ENCODE measurements at places on chromosomes 7 and 10. TPM values are rescaled to one million over a fixed set of nuclear protein-coding genes. Genes with fewer than 3 reads are reported as not detected.

GRCh38 chr7:92806496-92806895, 29.9 kb downstream of the CDK6 start:
- peaks cover 36% of the 10 kb centered on the region for H3K4me1 ChIP-seq
- no peaks in the 10 kb centered on the region for H3K36me3 ChIP-seq
- no peaks in the 10 kb centered on the region for H3K27me3 ChIP-seq
- DNase-seq: no peak
- H3K27ac ChIP-seq: no peak overlapping the region

DNA sequence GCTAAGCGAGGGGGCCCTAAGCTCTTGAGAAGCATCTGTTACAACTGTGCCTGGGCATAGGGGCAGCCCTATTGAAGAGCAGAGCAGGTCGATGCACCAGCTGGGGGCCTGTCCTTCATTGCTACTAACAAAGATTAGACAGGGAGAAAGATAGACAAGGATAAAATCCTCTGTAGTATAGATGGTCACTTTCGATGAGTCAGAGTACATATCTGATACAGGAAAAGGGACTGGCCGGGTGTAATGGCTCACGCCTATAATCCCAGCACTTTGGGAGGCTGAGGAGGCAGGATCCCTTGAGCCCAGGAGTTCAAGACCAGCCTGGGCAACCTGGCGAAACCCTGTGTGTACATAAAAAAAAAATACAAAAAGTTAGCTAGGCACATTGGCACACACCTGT, 13.6 kb downstream of the OPTN start:
- DNase-seq: no peak
- peaks cover 13% of the 10 kb centered on the region for H3K4me1 ChIP-seq
- H3K36me3 ChIP-seq: peaks cover 23% of the 10 kb centered on the region
- no peak overlapping the region for H3K27ac ChIP-seq
- H3K4me3 ChIP-seq: no peak overlapping the region

The CPN1 gene
- total RNA-seq: not detected

The SPDYE11 gene
- total RNA-seq: not detected

DNA sequence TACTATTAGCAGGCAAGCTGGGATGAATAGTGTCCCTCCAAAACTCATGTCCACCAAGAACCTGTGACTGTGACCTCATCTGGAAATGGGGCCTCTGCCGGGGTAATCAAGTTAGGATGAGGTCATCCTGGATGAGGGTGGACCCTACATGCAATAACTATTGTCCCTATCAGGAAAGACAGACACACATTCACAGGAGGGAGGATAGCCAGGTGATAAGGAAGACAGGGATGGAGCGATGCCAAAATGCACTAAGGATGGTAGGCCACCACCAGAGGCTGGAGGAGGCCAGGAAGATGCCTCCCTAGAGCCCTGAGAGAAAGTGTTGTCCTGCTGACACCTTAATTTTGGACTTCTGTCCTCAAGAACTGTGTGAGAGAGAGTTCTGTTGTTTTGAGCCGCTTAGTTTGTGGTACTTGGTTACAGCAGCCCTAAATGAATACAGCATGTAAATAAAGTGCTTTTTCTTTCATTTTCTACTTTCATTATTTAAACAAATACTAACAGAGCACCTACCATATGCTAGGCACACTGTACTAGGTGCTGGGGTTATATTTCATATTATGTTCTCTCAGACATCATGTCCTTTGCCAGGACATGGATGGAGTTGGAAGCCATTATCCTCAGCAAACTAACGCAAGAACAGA, 111.9 kb downstream of the USP6NL start:
- no peak overlapping the region for H3K4me3 ChIP-seq
- peaks cover 4% of the 10 kb centered on the region for H3K4me1 ChIP-seq
- H3K27ac ChIP-seq: no peak overlapping the region
- no peaks in the 10 kb centered on the region for H3K27me3 ChIP-seq
- DNase-seq: no peak
- H3K36me3 ChIP-seq: no peaks in the 10 kb centered on the region

- no peaks in the 10 kb centered on the region for H3K36me3 ChIP-seq
- no peaks in the 10 kb centered on the region for H3K27me3 ChIP-seq
- H3K4me3 ChIP-seq: no peak overlapping the region
- no peak overlapping the region for H3K27ac ChIP-seq
- DNase-seq: no peak
Observed at GRCh38 chr7:43779045-43779812, 20.7 kb downstream of the BLVRA start.

The ATOH7 gene
- total RNA-seq: not detected

- no peak overlapping the region for H3K4me3 ChIP-seq
- H3K4me1 ChIP-seq: peaks cover 7% of the 10 kb centered on the region
- DNase-seq: no peak
- peak overlapping the region; percentile 79 for H3K27ac ChIP-seq
Observed at GRCh38 chr7:124930173-124930623, 573 bp upstream of the POT1 start.

DNA sequence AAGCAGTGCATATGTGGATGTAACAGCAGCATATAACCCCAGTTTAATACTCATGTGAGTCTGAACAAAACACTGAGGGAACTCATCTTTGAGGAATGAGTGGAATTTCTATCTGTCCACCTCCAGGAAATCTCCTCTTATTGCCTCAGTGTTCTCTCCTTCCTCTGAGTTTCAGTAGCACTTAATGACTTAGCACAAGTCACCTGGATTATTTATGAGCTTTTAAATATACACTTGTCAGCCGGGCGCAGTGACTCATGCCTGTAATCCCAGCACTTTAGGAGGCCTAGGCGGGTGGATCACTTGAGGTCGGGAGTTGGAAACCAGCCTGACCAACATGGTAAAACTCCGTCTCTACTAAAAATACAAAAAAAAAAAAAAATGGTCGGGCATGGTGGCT, 4.3 kb downstream of the LRRC20 start:
- H3K27me3 ChIP-seq: no peaks in the 10 kb centered on the region
- H3K36me3 ChIP-seq: no peaks in the 10 kb centered on the region
- no peak overlapping the region for H3K27ac ChIP-seq

GRCh38 chr10:133309720-133310398, 1.1 kb downstream of the ZNF511 start:
- peaks cover 30% of the 10 kb centered on the region for H3K4me1 ChIP-seq
- H3K27ac ChIP-seq: peak overlapping the region; percentile 99
- no peak overlapping the region for H3K4me3 ChIP-seq

The ASB10 gene
- not detected for total RNA-seq

The BRAF gene
- 51.1 TPM for total RNA-seq

GRCh38 chr7:81693080-81693479, 76.8 kb downstream of the HGF start:
- no peaks in the 10 kb centered on the region for H3K27me3 ChIP-seq
- no peaks in the 10 kb centered on the region for H3K4me1 ChIP-seq
- H3K4me3 ChIP-seq: no peak overlapping the region
- DNase-seq: no peak
- no peak overlapping the region for H3K27ac ChIP-seq

- no peak overlapping the region for H3K4me3 ChIP-seq
- no peaks in the 10 kb centered on the region for H3K36me3 ChIP-seq
- H3K4me1 ChIP-seq: no peaks in the 10 kb centered on the region
- DNase-seq: no peak
- H3K27me3 ChIP-seq: no peaks in the 10 kb centered on the region
- no peak overlapping the region for H3K27ac ChIP-seq
Observed at GRCh38 chr7:135599471-135599870, 41.8 kb downstream of the NUP205 start.
